ENCODE measurements at places on chromosomes 5 and 9.

DNA sequence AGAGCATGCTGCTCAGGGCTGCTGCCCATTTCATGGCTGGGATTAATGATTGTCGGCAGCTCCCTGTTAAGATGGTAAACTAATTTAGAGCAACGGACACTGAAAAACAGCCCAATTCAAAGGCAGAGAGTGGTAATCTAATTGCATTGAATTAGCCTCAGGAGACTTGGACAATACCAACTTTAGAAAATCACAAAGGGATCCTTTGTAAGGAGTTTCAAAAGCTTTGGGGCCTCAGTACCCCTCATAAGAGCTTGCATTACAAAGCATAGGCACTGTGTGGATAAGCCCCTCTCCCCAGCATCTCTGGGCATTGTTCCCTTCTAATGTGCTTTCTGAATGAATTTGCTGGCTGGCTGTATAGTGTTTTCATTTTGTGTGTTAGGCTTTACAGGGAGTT, 6.7 kb downstream of the GLRA1 start:
- DNase-seq, result no peak

- no peak for DNase-seq
Observed at GRCh38 chr9:134253606-134254205, 72.5 kb upstream of the RXRA start.

DNA sequence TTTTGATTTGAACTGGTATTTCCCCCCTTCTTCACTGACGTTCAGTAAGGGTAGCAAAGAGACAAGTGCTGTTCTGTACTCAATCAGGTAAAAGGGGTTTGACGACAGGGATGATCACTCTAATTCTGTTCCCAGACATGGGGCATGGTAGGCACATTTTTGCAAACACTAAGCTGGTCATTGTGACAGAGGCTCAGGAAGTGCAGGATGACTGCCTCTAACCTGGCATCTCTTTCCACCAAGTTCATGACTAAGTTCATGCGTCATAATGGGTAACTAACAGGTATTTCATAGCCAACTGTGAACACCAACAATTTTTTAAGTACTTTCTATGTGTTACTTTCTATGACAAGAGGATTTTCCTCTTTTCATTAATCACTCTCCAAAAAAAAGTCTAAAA, 166.5 kb downstream of the MAPKAP1 start:
- no peak for DNase-seq

DNA sequence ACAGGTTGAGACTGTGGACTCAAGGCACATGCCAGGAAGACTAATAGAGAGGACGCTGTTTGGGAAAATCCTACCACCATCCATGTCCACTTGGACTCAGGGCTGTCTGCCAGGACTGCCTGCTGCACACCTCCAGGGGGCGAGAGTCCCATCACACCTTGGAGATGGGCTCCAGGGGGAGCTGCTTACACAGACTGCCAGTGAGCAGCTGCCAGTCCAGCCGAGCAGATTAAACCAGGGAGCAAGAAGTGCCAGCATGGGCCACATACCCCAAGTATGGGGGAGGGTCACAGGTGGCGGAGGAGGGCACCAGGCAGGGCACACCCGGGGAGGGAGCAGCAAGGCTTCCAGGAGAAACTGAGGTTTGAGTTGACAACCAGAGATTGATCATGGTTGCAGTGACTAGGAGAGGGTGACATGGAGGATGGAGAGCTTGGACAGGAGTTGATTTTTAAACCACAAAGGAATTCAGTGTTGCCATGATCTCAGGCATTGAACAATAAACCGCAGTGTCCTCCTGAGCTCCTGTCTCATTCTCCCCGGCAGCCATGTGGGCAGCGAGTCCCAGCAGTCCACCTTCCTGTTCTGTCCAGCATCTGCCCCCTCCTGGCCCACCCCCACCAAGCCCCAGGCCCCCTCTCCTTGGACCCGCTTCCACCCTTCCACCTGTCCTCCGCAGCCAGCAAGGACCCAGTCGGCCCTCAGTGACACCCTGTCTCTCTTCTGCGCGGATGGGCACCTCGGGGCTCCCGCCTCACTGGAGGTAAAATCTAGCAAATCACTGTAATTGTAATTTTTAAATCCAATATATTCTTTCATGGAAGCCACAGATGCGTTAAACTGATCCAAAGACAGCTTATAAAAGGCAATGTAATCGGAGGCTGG, 3.1 kb upstream of the VAV2 start:
- no peak for DNase-seq
